ENCODE measurements at places on chromosomes 4 and X.

- DNase-seq: no peak
Measured at GRCh38 chr4:2742081-2742822, 13.9 kb downstream of the TNIP2 start.

GRCh38 chr4:3206439-3207100 is 42.4 kb upstream of the MSANTD1 start:
- no peak for DNase-seq

DNA sequence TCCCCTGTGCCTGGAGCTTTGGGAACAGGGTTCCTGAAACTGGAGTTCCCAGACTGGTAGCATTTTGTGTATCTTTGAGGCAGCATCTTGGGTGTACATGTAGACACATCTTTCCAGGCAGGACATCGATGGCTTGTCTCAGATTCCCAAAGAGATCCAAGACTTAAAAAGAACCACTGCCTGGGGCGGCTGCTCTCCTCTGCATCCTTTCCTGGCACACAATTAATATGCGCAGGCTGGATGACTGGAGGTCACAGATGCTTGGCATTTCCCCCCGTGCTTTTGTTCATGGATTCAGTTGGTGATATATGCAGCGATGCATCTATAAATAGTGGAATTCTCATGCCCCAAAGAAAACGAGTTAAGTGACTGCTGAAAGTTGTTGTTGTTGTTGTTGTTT is 80.5 kb downstream of the CLDN34 start:
- no peak for DNase-seq

DNA sequence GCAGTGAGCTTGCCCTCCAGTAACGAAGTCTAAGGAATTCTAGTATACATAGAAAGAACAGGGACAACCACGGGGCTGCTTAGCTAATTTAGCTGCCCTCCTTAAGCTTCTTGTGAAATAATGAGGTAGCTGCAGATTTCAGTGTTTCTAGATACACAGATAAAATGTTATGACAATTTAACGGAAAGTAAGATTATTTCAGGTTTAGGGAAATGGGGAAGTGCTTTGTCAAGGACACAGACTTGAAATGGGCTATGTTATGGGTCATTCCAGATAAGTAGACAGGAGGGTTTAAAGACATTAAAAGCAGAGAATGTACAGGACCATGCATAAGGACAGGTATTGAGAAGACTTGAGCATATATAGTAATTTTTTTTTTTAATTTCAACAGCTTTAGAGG is 34.2 kb upstream of the ZNF518B start:
- DNase-seq: no peak

GRCh38 chrX:118259213-118259612 is 86.7 kb upstream of the WDR44 start:
- DNase-seq: no peak

DNA sequence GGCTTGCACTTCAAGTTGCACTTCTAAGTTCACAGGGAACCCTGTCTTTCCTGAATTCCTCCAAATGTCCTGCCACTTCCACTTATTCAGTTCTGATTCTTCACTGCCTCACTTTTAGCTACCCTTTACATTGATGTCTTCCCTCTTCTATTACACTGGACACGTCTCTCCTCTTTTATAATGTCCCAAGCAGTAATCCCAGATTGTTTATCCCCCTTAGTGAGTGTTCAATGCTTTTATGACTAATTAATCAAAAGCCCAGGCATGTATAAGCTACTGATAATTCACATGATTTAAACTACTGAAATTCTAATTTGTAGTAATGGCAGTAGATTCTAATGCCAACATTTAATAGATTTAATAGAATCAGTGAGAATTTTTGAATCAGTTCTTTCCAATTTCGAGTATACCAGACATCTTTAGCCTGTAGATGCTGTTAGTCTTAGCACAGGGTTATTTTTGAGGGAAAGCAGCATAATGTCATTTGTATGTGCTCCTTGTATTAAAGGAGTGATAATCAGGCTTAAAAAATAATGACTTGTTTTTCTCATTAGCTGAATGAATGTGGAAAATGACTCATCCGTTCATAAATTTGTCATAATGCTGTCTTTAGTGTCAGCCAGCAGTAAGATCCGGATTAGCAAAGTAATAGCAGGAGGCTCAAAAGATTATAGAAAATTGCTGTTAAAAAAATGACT is 703.1 kb downstream of the CENPC start:
- no peak for DNase-seq

DNA sequence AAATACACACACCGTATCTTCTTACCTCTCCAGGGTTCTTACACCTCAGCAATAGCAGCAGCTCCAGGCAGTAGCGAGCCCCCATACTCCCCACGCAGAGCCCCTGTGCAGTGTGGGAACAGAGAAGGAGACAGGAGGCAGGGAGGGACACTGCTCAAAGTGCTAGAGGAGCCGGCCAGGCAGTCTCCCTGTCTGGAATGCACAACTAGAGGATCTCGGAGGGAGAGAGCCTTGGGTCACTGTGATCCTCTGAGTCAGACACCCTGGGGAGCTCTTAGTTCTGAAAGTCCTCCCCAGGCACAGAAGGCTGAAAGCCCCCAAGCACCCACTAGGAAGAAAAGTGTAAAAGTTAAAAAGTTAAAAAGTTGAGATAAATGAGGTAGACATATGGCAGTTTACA is 16.0 kb downstream of the AMELX start:
- DNase-seq: no peak

DNA sequence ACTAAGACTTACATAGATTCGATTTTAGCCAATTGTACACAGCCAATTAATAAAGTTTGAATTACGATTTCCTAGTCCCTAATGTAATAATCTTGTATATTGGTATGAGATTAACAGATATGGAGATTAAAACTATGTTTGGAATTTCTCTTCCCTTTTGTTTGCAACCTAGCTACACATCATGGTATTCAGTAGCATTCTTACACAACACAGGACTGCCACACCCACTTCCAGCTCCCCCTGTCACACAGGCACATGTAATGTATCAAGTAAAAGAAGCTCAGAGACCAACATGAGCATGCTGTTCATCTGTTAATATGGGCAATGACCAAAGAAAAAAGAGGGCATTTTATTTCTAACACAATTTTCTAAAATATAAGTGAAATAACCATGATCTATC is 12.8 kb downstream of the SLC6A14 start:
- DNase-seq: no peak

GRCh38 chr4:156790866-156791265 is 180.7 kb downstream of the PDGFC start:
- peak; percentile 49 for DNase-seq

DNA sequence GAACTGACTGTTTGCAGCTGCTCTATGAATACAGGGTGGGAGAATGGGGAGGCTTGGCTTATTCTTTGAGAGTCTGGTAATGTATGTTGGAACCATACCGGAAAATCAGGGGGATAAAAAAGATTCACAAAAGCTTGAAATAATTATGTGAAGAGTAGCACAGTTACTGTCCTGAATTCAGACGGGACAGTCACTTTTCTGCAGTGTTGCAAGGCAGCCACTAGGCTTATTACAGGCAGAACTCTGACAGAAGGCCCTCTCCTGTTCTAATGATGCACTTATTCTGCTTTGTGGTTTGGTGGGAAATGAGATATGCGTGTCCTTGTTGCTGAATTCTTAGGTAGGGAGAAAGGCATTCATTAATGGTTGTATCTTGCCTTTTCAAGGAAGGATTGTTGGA is 37.2 kb downstream of the GUCY1B1 start:
- DNase-seq: no peak

GRCh38 chr4:7844594-7844991 is 95.1 kb downstream of the AFAP1 start:
- DNase-seq: peak; percentile 93

DNA sequence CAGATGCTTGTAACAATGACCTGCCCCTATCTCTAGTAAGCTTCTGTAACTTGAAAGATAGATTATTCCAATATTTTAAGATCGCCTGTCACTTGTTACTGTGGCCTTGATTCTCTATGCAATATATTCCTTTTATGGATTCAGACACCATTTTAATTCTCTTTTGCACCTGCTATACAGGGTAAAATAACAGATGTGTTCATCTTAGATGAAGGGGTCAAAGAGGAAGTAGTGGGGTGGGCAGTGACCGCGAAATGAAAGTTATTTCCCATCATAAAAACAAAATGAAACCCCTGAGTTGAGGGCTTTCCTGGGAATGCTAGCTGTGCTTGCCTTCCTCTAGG is 175.9 kb downstream of the TSPAN5 start:
- no peak for DNase-seq

DNA sequence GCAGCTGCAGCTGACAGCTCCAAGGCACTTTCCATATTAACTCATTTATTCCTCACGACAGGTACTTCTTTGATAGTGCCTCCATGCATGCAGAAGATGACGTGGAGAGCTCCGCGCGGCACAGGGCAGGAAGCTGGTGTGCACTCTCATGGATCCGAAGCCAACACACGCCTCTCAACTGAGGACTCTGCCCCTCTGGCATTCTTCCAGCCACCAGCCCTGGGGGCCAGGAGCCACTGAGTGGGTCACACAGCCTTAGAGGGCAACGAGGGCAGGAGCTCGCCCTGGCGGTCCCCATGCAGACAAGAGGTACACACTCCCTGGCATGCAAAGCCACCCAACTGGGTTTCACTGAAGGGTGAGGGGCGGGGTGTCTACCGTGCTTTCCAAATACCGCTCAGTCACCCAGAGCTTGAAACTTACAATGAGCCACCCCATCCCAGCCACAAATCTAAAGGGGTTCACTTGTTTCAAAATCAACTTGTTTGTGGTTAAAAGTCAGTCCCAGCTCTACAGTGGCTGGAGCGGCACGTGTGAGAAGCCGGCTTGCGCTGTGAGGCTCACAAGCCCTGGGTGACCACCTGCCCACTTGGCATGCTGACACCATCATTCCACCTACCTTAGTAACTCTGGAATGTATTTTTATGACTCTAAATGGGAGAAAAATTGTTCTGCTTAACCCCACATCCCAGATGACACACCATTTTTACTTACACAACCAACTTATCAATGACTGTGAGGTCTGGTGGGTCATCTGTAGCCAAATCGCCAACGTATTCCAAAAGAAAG is 16.2 kb downstream of the NOP14 start:
- no peak for DNase-seq

GRCh38 chr4:150960079-150960478 is 55.0 kb downstream of the LRBA start:
- peak; percentile 10 for DNase-seq

DNA sequence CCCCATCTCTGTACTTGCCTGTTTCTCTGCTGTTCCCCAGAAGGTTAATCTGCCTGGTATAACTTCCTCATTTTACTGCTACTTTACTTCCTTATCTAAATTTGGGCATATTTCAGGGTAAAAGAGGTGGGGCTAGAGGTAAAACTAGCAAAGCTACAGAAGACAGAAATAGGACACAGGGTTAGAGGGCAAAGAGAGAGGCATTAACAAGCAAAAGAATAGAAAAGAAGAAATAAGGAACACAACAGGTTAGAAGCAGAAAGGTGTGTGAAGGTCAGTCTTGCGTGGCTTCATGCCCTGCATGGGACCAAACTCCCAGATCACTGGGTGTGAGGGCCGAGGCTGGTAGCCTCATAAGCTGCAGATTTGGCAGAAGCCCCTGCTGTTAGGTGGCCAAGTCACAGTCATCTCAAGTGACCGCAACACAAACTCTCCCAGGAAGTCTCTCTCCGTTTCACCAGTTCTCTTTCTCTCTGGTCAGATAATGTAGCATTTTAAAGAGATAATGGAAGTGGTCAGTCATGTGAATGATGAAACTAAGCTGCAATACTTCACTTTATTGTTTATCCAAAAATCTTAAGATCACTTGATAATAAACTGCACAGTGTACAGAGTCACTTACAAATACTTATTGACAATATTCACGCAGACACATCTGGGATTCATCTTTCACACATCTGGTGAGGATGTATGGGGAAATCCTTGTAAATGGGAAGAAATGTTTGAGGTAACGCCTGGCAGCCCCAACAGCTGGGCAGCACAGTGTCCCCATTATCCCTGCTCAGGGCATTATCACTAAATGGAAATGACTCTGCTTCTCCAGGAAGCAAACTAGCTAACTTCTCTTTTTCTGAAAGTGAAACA is 16.4 kb downstream of the TMEM154 start:
- DNase-seq: peak; percentile 14

DNA sequence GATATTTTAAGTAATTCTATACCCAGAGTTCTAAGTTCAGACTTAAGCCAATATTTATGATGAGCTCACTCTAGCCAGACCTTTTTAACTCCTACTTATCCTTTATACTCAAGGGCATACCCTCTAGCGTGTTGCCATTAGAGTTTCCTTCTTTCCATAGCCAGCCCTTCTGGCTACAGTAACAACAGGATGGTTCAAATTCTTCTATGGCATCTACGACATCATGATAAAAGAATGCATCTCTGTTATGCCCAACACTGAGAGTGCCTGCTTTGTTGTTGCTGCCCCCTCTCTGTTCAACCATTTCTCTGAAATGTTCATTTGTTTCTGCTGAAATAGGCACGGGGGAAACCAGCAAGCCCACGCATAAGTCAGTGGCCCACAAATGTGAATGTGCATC is 104.5 kb downstream of the UBE2NL start:
- no peak for DNase-seq

- DNase-seq: no peak
Measured at GRCh38 chr4:25258980-25259578, 25.2 kb downstream of the PI4K2B start.

- DNase-seq: no peak
Measured at GRCh38 chr4:165177725-165178666, 29.4 kb upstream of the KLHL2 start.

DNA sequence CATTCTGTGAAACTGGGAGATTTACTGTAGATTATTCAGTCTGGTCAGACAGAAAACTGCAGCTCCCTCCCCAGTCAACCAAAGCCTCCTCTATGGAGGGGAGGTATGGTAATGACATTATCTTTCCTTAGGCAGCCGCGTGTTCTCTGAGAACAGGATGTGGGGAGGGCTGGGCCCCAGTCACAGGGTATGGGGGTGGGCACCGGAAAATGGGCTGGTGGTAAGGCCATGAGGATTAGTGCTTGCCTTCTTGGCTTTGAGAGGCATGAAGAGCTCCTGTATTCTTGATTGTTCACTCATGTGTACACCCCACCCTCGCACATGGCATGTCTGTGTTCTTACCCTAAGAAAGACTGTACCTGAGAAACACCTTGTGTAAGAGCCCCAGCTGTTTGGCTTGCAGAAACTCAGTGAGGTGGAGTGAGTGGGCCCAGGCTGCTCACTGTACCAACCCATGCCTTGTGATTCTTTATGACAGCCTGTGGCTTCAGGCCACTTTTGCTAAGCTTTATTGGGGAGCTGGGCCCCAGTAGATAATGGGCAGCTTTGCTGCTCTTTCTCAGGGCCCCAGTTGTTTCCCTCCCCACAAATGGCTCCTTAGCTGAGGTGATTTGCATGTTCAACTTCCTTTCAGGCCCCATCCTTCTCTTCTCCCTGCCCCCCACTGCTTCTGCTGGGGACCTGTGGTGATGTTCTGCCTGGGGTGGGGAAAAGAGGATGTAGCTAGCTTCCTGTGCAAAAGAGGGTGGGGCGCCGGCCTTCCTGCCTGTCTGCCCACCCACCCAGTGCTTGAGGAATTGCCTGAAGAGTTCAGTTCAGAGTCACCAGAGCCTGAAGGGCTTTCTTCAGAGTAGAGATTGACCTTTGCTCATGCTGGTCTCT is 30.7 kb downstream of the MSN start:
- no peak for DNase-seq
